Lower lobe of right lung (tissue), 2 donors: ENCODE measurements at places on chromosomes 1 and 21. TPM values are rescaled to one million over a fixed set of nuclear protein-coding genes. Genes with fewer than 3 reads are reported as not detected.

Gene TRIM67
- total RNA-seq: not detected

DNA sequence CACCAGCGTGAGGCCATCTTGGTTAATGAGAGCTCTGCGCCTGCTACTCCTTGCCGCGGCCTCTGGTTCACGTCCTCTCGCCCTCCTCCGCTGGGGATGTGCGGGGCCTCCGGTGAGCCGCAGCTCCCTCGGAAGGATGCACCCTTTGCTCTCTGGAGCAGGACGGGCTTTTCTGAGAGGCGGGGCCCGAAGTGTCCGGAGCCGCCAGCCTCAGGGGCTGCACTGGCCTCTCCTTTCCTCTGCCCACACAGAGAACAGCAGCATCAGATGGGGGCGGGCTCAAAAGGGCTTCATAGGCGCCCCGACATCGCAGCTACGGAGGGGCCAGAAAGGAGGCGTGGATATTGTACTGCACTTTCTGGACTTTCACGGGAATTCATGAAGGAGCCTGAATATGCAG is 284.7 kb downstream of the CAMTA1 start:
- DNase-seq: no peak

DNA sequence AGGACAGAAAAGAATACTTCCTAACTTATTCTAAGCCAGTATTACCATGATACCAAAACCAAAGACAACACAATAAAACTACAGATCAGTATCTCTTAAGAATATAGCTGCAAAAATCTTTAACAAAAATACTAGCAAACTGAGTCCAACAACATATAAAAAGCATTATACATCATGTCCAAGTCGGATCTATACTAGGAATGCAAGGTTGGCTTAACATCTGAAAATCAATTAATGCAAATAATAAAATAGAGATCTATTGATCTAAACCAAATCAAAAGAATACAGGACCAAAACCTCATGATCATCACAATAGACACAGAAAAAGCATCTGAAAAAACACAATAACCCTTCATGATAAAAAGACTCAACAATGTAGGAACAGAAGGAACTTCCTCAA is 18.9 kb downstream of the TAF1A start:
- no peak for DNase-seq

DNA sequence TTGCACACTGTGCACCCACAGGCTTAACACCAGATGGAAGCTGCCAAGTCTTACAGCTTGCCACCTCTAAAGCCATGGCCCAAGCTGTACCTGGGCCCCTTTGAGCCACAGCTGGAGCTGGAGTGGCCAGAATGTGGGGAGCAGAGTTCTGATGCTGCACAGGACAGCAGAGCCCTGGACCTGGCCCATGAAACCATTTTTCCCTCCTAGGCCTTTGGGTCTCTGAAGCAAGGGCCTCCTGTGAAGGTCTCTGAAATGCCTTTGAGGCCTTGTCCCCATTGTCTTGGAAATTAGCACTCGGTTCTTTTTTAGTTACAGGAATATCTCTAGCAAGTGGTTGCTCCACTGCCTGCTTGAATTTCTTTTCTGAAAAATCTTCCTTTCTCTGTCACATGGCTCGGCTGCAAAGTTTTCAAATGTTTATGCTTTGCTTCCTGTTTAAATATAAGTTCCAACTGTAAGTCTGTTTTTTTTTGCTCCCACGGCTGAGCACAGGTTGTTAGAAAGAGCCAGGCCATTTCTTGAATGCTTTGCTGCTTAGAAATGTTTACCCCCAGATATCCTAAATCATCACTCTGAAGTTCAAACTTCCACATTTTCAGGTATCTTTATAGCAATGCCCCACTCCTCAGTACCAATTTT is 156.8 kb upstream of the GORAB start:
- DNase-seq: no peak

GRCh38 chr21:26934383-26934782 is 32.5 kb downstream of the ADAMTS5 start:
- DNase-seq: no peak

Gene TTLL10
- total RNA-seq: 6.6 TPM

DNA sequence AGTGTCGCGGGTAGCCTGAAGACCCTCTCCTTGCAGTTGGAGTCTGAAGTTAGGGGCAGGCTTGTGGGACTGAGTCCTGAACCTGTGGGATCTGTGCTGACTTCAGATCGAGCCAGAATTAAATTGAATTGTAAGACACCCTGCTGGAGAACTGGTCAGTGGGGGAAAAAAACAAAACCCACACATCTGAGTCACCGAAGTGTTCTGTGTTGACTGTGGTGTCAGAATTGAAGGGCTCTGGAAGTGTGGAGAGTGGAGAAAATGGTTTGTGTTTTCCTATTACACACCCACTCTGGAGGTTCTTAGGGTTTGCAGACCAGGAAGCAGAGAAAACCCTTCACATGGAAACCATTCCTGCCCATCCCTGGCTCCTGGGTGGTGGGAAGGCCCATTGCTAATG is 209.5 kb upstream of the GALNT2 start:
- no peak for DNase-seq

GRCh38 chr1:7921796-7922195 is 18.8 kb downstream of the TNFRSF9 start:
- DNase-seq: no peak

- no peak for DNase-seq
Measured at GRCh38 chr1:11198851-11199594, 9.9 kb downstream of the ANGPTL7 start.

- no peak for DNase-seq
Measured at GRCh38 chr1:63379583-63379982, 12.2 kb downstream of the ALG6 start.

Gene TTC22
- 8.4 TPM for total RNA-seq

GRCh38 chr1:15538771-15539170 is 12.1 kb downstream of the DNAJC16 start:
- DNase-seq: no peak

DNA sequence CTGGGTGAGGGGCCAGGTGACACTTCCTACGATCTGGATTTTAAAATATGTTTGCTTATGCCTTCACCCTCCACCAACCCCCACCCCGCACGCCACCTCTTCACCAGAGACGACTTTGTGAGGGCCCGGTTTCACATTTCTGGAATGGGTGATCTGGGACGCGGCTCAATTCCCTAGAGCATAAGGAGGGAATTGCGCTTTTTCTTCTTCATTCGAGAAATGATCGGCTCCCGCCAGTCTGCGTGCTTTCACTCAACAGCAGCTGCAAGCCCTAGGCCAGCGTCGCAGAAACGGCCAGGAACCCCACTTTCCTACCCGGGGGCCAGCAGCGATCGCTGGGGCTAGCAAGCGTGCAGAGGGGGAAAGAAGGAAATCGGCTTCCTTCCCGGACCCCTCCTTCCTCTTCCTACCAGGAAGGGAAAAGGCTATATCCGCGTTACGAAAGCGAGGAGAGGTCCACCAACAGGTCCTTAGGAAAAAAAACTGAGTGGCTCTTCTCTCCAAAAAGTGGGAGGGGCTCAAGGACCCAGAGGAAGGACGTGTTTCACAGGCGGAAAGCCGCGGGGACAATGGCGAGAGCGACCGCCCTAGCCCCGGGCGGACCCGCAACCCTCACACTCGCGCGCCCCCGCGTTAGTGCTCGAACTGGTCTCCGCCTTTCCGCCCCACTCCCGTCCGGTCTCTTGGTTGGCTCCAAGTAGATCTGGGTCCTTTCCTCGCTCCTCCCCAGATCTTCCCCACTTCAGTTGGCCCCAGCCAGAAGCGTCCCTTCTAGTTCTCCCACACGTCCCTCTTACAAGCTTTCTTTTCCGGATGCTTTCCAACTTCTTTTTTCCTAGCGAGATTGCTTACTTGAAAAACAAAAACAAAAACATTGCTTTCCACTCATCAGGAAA is 1.1 kb upstream of the ADAMTS1 start:
- peak; percentile 78 for DNase-seq

DNA sequence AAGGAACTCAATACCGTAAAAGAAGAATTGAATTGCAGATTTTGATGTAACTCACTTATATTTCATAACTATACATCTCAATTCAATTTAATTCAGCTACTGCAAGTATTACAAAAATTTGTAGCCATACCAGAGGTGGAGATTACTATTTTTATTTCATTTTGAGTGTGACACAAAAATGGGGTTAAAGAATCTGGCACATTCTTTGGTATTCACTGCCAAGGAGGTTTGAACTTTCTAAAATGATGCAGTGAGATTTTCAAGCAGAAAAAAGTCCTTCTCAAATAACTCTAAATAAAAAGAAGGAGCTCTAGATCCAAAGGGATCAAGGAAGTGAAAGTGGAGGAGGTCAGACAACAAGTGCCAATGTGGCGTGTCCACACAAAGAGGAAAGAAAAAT is 569.0 kb downstream of the DPYD start:
- DNase-seq: no peak

- DNase-seq: no peak
Measured at GRCh38 chr1:91784616-91785015, 101.3 kb downstream of the TGFBR3 start.

Gene NPHS2
- total RNA-seq: not detected

DNA sequence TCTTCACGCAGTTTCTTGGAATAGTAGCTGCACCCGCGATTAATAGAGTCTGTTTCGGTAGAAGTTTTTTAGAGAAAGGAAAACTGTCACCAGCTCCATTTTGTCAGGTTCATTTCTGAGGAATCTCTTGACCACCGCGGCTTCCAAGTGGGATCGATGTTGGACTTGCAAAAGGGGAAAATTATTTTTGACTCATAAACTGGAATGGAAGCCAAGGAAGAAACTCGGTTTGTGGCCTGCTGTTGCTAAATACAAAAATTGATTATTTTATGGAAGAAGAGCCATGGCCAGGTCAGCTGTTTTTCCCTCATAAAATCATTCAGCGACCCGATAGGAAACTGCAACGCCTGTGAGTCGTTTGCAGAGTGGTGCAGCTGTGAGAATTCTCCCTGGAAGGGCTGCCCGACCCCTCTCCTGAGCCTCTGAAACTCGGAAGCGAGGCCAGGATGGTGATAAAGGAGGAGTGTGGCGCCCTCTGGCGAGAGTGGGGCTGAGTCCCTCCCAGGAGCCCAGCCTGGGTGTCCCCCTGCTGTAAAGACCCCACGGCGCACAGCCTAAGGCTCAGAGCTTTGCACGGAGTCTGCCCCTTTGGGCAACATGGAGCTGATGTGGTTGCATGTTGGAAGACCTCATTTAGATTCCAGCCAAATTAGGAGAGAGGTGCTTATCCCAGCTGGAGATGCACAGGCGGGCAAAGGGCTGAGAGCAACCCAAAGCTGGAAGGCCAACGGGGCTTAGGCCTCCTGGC is 83.6 kb upstream of the SLC25A33 start:
- peak; percentile 73 for DNase-seq

- no peak for DNase-seq
Measured at GRCh38 chr21:36542312-36543101, 62.6 kb upstream of the CLDN14 start.

- no peak for DNase-seq
Measured at GRCh38 chr1:104973516-104973915, 1223.8 kb downstream of the AMY1C start.

- no peak for DNase-seq
Measured at GRCh38 chr1:56191369-56191768, 388.0 kb downstream of the PLPP3 start.
